Stimulated activated CD8-positive, alpha-beta memory T cell treated with anti-CD3 and anti-CD28 coated beads, Interleukin-15, amount 100 ng/mL, for 4 hours (primary cell): ENCODE measurements at places on chromosomes 12 and 14.

- DNase-seq: no peak
These were observed 72.4 kb downstream of the BICD1 start for GRCh38 chr12:32179011-32179395.

DNA sequence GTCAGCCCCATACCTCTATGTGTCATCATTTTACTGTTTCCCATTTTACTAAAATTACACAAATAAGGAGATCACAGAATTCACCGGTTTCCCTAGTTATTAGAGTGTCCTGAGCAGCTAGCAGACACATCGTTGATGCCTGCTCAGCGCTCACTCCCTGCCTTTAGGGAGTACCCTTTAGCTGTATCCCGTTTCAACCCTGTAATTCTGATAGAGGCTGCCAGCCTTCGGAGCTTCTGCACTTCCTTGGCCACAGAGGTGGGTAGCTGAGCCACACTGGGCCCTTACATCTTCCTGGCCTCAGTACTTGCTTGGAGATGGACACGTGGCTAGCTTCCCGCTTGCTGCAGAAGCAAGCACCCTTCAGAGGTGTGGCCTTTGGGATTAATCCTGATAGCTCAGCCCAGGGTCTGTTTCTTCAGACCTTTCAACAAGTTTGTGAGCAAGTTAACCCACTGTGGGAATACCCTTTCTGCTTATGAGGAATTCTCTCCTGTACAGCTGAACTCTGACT lies 14.3 kb upstream of the FBXW8 start:
- DNase-seq: no peak

DNA sequence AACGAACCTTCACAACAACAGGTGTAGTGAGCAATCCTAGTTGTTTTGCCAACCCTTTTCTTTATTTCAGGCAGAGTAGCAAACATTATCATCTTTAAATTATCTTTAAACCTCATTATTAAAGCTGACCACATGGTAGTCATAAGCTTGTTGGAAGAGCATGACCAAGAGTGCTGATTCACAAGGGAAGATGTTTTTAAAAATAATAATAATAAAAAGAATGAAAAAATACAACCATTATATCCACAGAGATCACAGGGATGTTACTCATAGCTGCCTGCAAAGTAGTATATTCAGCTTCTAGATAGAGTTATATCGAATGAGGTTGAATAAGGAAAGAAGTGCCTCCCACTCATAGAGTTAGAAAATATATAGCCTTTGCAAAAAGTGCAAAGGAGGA lies 101.0 kb upstream of the FLRT2 start:
- DNase-seq: no peak

DNA sequence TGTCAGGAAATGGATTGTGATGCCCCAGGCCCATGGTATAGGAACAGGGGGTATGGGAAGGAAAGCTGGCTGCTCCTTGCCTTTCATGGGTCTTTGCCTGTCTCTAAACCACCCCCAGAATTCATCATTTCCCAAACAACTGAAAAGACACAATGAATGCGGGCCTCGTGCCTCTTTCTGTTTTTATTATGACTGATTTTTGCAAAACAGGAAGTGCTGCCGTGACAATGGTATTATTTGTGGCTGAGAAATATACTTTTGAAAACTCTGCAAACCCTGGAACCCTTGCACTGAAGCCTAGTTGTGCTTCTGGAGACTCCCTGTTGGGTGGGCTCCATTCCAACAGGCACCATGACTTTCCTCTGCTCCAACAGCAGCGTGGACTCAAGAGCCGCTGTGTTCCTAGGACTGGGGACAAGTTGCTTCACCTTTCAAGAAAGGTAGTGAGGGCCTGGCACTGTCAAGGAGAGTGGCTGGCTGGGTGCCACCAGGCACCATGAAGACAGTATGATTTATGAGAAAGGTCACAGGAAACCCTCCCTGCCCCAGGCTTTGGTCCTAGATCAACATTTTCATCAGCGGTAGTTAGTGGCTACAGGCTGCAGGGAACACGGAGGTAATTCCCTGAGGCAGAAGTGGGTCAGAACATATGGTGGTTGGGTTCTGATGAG lies 4.8 kb upstream of the DGLUCY start:
- DNase-seq: no peak

DNA sequence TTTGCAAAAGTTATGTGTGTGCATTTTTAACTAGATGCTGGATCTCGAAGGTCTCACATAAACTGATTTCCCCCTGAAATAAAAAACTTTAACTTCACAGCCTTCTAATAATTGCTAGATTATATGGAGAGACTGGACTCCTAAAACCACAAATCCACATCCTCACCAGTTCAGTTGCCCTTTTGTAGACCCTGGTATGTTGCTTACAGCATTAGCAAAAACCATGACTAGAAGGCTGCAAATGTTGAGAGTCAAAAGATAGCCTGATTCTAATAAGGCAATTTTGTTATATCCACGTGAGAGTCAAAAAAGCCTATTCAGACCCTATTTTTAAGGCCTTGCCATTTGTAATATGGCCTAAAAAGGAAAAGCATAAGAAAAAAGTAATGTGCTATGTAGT lies 37.4 kb downstream of the RASSF8 start:
- no peak for DNase-seq

DNA sequence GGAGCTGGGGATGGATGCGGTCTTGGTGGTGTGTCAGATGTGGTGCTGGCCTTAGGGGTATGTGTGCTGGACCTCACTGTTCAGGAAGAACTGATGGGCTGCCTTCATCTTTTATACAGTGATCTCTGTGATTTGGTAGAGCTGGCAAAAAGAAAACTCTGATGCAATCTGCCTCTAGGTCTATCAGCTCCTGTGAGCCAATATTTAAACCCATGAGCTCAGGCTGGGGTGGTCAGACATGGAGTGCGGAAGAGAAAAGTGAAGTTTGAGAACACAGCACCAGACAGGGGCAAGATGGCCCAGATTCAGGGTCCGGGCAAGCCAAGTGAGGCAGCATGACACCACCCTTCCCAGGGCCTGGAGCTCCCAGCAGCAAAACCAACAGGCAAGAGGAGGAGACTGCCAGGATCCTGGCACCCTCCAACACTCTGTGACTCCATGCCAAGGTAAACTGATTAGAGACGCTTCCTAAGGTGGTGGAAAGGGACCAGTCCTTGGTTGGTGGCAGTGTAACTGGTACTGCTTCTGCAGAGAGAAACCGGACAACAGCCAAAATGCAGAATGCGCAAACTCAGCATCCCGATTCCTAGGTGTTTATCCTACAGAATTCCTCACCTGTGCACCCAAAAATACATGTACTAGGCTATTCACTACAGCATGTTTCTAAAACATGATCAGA lies 82.3 kb downstream of the CHGA start:
- no peak for DNase-seq

DNA sequence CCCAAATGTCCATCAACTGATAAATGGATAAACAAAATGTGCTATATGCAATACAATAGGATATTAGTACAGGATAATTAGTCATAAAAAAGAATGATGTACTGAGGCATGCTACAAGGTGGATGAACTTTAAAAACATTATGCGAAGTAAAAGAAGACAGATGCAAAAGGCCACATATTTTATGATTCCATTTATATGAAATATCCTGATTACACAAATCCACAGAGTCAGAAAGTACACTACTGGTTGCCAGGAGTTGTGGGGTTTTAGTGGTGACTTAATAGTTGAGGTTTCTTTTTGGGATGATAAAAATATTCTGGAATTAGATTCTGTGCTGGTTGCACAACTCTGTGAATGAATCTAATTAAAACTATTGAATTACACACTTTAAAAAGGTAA lies 12.6 kb downstream of the TRIM9 start:
- DNase-seq: no peak

GRCh38 chr14:86902176-86902950 lies 1090.6 kb downstream of the GALC start:
- DNase-seq: no peak

DNA sequence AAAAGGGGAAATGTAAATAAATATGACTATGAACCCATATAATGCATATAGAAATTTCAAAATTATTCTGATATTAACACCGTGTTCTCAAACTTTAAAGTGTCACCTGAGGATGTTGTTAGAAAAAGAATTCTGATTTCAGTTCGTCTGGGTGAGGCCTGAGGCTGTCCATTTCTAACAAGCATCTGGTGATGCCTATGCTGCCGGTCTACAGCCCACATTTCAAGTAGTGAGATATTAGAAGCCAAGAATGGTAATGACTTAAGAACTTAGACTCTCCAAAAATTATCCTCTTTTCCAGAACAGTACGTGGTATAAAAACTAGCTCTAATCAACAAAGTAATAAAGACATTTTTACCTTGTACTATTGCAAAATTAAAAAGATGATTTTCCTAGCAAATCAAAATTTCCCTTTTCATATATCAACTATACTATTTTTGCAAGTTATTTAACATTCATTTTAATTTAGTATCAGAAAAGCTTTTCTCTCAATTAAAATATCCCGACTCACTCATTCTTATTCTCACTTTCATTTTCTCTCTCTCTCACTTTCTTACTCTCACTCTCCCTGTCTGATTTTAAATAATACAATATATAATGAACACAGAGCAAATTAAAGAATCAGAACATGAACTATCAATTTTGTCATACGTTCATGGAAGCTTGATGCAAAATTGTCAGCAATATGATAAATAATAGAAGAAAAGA lies 35.0 kb downstream of the PIK3C2G start:
- DNase-seq: no peak
